ENCODE measurements at places on chromosomes 6 and 20.

GRCh38 chr6:154479771-154480639, 30.5 kb downstream of the CNKSR3 start:
- no peak for DNase-seq

- DNase-seq = no peak
Observed at GRCh38 chr20:49560646-49561045, 7.3 kb downstream of the PTGIS start.

DNA sequence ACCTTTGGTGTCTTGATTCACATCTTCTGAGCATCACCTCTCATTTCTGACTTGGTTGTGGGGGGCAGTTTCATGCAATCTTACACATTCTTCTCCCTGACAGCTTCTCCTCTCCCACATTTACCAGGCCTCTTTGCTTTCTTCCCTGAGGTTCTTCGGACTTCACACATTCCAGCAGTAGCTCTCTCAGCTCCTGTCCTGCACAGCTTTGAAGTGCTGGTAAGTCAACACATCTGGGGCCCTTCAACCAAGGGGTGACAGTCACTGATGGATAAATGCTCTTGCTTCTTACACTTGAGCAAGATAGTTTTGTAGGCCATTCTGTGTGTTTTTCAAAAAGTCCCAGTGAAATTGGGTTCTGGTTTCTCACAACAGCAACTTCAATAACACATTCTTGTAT, 2.5 kb upstream of the SLC35B3 start:
- no peak for DNase-seq

DNA sequence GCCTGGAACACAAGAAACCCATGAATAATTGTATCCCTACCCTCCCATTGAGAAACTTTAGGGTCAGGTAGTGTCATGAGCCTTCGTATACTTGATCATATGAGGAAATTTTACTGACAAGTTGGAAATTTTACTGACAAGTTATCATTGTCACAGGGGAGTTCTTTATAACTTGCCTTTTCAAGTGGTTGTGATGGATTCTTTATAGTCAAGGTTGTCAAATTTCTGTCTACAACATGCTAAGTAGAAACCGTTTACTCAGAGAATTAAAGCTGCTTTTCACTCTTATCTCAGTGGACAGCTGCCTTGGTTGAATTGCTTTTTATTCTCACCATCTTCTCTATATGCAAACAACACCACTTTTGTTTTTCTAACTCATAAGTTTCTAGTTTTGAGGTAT, 1286.4 kb downstream of the EPHA7 start:
- no peak for DNase-seq

DNA sequence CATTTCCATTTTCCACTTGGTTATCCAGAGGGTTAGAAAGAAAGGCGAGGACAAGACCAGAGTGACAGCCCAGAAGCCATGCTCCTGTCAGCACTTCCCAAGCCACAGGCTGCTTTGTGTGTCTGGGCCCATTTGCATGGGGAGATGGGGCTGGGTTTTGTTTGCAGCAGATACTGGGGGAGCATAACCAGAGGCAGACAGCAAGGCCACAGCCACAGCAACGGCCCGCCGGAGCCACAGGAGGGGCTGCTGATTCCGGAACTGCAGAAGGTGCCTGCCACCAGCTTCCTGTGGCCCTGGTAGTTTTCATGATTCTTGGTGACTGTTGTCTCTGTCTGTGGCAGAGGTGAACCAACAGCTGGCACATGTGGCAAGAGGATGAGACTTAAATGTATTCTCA, 106.6 kb downstream of the DLL1 start:
- no peak for DNase-seq

DNA sequence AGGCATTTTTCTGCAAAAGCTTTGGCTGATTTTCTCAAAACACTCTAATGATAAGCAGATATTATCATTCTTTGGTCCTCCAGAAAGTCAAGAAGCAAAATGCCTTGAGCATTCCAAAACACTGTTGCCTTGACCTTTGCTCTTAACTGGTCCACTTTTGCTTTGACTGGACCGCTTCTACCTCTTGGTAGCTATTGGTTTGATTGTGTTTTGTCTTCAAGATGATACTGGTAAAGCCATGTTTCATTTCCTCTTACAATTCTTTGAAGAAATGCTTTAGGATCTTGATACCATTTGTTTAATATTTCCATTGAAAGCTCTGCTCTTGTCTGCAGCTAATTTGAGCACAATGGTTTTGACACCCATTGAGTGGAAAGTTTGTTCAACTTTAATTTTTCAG, 35.6 kb upstream of the SDHAF4 start:
- DNase-seq = no peak

DNA sequence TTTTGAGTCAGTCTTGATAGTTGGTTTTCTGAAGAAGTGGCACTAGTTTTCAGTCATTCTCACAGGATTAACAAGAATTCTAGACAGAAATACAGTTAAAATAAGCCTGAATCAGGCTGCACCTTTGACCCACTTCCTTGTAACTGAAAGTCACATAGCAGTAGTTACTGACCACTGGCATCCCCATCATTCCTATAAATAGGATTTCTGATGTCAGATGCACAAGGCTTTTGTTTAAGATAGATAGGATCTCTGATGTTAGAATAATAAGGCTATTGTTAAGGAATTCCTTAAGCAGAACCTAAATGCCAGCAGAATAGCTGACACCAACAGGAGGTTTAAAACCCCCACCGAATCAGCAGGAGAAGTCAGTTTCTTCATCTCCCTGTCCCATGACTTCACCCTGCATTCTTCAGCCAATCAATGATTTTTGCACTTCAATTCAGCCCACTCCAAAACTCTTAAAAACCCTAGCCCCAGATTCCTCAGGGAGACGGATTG, 30.6 kb upstream of the ZBTB24 start:
- no peak for DNase-seq

All from stimulated activated CD4-positive, alpha-beta T cell treated with anti-CD3 and anti-CD28 coated beads, Interleukin-15, amount 100 ng/mL, for 48 hours (primary cell).